Mammary epithelial cell (primary cell): ENCODE measurements at places on chromosomes 7 and 10.

DNA sequence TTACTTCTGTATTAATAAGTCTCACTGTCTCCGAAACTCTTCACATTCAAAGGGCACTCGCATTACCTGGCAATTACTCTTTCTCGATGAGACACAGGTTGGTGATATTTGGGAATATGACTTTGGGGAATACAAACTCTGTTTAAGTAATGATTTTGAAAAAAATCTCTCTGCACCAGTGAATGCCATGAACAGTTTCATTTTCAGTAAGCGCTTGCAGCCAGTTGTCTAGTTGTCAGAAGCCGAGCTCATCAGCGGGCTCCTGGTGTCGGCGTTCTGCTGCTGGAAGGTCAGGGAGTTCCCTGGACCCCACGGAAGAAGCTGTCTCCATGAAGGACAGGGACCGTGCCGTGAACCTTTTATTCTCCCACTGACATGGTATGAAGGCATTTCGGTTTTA, 57.7 kb downstream of the PTPRE start:
- no peak for DNase-seq

GRCh38 chr10:53702489-53702888, 929.9 kb upstream of the MBL2 start:
- no peak for DNase-seq

DNA sequence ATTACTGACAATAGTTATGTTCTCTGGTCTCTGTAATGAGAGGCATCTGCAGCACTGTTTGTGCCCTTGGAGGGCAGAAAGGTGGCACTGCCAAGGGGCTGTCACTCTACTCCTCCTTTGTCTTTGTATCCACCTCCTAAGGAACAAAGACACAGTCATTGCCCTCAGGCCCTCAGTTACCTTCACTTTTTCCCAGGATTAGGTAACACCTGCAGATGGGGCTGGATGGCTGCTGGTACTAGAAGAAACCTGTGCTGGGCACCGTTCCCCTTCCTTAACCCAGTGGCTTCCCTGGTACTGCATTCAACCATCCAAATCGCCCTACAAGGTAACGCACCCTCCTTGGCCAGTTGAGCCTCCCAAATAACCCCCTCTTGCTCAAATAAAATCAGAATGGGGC, 246.9 kb upstream of the NEBL start:
- peak; percentile 40 for DNase-seq

DNA sequence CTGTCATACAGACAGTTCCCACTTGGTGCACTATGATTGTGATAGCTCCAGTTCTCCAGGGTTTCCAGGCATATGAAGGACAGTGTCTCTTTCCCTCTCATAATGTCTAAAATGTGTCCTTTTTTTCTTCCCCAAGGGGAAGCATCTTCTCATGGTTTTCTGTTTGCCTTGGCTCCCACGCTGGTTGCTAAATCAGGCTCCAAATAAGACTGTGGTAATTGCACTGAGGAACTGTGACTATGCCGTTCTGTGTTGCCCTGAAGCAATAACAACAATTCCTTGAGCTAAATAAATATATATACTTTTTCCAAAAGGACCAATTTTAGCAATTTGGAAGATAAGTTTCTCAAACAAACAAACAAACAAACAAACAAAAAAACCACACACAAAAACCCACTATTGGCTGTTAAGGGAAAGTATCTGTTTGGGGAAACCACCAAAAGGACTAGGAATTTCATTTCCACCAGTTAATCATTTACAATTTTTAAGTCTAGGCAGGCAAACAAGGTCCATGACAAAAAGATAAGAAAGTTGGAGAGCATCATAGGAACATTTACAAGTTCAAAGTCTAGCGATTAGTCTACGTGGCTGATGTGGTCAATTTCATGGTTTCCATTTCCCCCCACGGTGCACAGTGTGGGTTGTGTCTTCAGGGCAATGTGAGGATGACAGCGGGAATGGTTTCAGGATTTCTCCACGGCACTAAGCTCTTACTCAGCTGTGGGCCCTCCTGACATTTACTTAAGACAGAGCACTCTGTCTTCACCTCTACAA, 62.4 kb downstream of the THNSL1 start:
- DNase-seq, result no peak

GRCh38 chr10:79101560-79102497, 33.1 kb downstream of the ZMIZ1 start:
- no peak for DNase-seq

DNA sequence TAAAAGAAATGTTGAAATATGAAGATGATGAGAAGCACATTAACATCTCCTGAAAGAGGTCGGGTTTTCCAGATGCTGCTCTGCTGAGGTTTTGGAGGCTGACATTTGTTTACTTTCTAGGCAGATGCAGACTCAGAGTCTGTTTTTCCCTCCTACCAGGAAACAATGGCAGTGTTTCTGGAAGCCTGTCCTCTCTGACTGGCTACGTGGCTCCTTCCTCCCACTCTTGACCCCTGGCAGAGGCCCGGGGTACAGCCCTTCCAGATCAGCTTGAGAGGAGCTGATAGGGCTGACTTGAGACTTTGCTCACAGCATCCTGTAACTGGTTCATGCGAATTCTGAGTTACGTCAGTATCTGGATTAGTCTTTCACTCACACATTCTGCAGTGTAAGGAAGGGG, 41.1 kb upstream of the IL15RA start:
- DNase-seq, result no peak
